Activated CD4-positive, alpha-beta T cell treated with anti-CD3 and anti-CD28 coated beads, Interleukin-2, amount 50 U/mL, for 16 hours (primary cell): ENCODE measurements at places on chromosomes 12 and 14.

DNA sequence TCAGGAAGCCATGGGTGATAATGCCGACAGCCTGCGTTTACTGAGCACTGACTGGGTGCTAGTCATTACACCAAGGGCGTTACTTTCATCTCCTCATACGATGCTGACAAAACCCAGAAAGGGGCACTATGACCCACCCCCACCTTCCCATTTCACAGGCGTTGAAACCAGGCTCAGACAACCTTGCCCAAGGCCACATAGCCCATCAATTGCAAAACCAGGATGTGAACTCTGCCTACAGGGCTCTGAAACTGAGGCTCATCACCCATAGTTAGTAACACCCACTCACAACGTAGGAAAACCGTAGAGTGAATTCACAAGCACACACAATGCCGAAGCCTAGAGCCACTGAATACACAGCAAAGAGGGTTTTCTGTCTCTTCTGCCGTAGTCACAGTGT is 119.9 kb downstream of the RIMBP2 start:
- no peak for DNase-seq

- no peak for DNase-seq
Measured at GRCh38 chr12:62802984-62803383, 132.0 kb downstream of the PPM1H start.

- no peak for DNase-seq
Measured at GRCh38 chr12:96371790-96372699, 28.2 kb downstream of the CDK17 start.

DNA sequence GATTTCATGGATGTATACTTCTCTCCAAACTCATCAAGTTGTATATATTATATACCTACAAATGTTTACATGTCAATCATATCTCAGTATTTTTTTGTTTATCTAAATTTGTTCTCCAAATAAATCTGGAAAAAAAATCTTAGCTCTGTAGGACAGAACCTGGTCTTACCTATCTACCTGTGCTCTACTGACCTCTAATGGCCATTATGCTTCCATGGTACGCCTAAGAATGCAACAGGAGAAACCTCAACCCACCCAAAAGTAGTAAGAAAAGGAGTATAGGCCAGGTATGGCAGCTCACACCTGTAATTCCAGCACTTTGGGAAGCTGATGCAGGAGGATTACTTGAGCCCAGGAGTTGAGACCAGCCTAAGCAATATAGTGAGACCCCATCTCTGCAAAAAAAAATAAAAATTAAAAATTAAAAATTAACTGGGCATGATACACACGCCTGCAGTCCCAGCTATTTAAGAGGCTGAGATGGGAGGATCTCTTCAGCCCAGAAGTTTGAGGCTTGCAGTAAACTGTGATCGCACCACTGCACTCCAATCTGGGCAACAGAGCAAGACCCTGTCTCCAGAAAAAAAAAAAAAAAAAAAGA is 8.7 kb downstream of the OR11H4 start:
- peak; percentile 5 for DNase-seq

GRCh38 chr12:53981634-53982565 is 3.0 kb upstream of the HOXC10 start:
- no peak for DNase-seq

GRCh38 chr14:93511001-93511400 is 80.3 kb downstream of the UNC79 start:
- no peak for DNase-seq

- DNase-seq: no peak
Measured at GRCh38 chr12:27246774-27247173, 2.7 kb downstream of the STK38L start.

DNA sequence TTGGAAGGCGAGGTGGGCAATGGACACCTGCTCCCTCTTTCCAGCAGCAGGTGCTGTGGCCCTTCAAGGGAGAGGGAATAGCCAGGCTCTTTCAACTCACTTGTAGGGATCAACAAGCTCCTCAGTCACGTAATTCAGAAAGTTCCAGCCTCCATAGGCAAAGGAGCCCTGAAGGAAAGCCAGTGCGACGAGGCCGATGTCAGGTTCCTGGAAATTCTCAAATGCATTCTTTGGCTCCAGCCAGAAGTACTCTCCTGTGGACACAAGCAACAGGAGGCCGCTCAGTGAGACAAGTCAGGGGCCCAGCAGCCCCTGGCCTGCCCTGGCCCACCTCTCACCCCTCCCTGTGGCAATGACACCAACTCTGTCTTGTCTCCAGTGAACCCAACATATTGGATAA is 21.3 kb upstream of the CEBPE start:
- no peak for DNase-seq

- DNase-seq: no peak
Measured at GRCh38 chr14:92690171-92691011, 58.0 kb downstream of the LGMN start.

GRCh38 chr12:82848845-82849244 is 162.1 kb downstream of the TMTC2 start:
- DNase-seq: no peak

DNA sequence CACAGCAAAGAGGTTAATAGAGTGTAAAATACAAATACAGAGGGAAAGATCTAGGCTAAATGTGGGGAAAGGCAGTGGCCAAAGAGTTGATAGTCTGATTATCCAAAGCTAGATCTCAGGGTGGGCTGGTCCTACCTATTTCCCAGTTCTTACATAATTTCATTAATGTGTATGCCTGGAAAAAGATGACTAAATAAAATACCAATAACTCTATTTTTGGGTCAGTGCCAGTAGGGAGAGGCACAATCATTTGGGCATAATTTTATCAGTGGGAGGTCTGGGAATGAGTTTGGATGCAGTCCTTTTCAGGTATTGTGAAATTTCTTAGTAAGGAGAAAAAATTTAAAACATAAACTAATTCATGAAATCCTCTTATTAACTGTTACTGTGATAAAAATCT is 30.6 kb upstream of the CLEC14A start:
- DNase-seq: no peak

DNA sequence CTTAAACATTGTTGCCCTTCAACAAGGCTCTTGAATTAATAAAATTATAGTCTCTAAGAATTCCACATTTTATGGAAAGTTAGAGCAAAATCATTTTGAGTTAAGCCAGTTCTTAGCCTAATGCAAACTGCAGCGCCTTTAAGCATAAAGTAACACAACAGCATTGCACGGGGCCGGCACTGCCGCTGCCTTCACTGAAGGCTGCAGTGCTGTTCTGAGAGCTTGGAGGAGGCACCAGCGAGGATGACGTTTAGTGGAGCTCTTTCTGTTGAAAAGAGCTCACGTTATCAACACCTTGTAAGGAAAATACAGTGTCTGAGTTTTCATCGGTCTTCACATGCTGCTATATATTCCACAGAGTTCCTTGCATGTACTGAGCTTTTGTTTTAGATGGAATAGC is 38.3 kb upstream of the DYNC1H1 start:
- no peak for DNase-seq

- DNase-seq: no peak
Measured at GRCh38 chr14:59377491-59377890, 87.7 kb downstream of the GPR135 start.

DNA sequence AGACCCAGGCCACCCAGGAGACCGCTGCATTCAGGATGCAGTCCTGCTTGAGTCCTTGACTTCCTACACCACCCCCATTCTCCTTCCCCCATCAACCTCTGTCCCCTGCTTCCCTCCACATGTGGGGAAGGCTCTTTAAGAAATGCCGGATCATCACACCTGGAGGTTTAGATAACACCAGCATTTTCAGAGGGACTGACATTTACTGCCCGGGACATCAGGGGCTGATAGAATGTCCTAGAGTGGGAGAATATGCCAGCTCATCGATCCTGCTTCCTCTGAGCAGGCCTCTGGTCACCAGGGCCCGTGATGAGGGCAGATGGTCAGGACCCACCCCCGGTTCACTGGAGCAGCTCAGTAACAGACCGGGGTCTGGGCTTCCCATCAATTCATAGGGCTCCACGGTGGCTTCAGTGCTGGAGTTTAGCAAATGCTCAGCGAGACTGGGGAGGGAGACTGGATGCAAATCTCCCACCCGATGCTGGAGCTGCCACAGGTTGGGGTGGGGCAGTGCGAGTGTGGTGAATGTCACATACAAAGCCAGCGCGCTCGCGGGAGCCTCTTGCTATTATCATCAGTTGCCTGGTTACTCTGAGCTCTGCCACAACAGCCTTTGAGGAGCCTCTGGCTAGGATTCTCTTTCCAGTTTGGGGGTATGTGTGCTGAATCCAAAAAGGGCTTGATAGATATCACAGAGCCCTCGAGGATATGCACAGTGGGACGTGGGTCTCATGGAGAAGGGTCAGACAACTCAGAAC is 111.6 kb downstream of the RBM19 start:
- no peak for DNase-seq

DNA sequence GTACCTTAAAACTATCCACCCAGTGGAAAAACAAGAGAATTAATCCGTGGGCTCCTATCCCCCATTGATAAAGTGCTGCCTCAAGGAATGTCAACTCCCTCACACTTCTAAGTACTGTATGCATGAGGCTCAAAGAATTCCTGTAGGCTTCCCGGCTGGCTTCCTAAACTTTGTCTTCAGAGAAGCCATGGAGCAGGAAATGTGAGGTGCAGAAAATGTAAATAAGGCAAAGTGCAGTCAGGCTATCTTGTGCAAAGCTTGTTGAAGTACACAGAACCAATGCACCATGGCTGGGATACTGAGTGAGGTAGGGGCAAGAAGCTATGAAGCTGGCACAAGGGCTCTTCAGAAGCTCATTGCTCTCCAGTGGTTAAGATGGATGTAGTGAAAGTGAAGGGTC is 611.0 kb downstream of the FSCB start:
- DNase-seq: no peak

DNA sequence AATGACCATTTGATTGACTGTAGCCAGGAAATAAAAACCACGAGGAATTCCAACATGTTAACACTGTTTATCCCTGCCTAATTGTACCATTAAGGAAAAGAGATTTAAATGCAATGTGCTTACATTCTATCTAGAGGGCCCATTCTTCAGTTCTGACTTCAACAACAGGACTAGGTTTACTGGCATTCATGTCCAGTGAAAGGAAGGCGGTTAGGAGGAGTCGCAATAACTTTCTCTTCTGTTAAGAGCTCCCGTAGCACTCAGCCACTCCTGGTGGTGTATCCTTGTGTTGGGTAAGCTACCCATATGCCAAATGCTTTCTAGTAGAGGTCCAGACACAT is 154.7 kb downstream of the STXBP6 start:
- DNase-seq: no peak

GRCh38 chr12:42056130-42056529 is 88.5 kb downstream of the GXYLT1 start:
- DNase-seq: no peak

DNA sequence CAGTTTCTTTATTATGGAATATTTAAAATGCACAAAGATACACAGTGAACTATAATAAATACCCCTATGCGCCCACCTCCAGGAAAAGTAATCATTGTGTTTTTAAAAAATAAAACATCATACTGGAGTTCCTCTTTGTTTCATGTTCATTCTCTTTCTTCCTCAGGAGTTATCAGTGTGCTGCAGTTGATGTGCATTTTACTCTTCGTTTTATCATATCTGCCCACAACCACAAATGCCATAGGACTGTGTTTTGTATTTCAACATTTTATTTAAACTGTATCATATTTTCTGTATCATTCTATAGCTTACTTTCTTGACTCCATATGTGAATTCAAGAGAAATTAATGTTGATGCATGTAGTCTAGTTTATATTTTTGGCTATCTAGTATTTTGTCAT is 53.9 kb downstream of the TSHR start:
- DNase-seq: no peak

GRCh38 chr12:117189725-117190209 is 503 bp downstream of the FBXO21 start:
- DNase-seq: peak; percentile 18

DNA sequence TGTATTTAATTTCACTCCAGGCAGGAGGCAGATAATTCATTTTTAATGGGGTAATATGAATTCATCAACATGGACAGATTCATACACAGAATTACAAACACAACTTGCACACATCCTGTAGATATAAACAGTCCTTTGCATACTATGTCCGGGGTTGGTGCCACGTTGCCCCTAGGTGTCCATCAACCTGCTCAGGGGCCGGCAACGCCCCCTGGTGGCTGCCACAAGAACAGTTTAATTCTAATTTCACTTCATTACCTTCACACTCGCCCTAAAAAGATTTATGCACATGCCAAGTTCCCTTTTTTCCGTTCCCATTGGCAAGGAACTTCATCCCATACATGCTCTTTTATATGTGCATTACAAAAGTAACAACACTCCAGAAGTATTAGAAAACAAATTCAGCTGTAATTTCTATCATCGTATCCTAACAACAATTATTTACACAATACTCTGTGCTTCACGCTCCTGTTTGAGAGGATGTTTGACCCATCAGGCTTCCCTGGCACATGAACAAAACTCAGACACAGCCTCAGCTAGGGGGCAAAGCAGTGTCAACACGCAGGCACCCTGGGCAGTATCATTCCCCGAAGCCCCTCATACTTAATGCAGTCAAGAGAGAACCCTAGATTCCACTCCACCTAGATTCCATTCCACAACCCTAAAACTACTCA is 15.5 kb downstream of the MANSC1 start:
- peak; percentile 68 for DNase-seq

GRCh38 chr12:119229205-119229604 is 50.5 kb downstream of the HSPB8 start:
- no peak for DNase-seq

DNA sequence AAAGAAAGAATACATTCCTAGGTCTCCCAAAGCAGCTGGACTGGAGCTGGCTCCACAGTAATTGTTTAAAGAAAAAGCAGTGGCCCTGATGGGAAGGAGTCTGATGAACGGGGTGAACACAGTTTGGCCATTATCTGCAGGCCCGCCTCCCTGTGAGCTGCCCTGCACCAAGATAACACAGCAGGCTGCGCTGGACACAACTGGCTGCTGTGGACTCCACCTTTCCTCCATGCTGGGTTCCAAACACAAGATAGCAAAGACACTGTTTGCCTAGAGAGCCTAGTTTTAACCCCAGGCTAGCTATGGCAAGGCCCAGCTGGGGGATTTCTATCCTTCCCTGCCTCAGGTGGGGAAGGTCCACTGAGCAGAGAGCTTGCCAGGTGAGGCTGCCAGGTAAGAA is 34.6 kb downstream of the ZFP36L1 start:
- no peak for DNase-seq

DNA sequence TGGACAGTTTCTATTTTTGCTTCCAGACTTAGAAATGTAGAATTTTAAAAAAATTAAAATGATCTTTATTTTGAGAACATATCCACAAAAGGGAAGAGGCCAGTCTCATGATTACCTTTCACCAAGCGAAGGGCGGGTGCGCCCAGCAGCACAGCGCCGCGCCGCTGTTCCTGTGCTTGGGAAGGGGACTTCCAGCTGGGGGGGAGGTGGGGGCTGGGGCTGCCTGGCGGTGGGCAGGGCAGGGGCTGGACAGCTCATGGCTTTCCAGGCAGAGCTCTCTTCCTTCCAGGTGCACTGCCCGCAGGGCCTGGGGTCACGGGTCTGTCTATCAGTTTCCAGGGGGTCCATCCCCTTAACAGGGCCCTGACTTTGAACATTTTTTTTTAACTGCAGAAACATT is 199.9 kb downstream of the TTC7B start:
- no peak for DNase-seq

- no peak for DNase-seq
Measured at GRCh38 chr12:99920353-99920960, 64.3 kb downstream of the ANKS1B start.

- DNase-seq: peak; percentile 60
Measured at GRCh38 chr12:41536813-41537490, 348.8 kb downstream of the PDZRN4 start.

- no peak for DNase-seq
Measured at GRCh38 chr12:62738616-62739015, 196.3 kb downstream of the PPM1H start.
